ENCODE measurements at places on chromosomes 16 and 17.

DNA sequence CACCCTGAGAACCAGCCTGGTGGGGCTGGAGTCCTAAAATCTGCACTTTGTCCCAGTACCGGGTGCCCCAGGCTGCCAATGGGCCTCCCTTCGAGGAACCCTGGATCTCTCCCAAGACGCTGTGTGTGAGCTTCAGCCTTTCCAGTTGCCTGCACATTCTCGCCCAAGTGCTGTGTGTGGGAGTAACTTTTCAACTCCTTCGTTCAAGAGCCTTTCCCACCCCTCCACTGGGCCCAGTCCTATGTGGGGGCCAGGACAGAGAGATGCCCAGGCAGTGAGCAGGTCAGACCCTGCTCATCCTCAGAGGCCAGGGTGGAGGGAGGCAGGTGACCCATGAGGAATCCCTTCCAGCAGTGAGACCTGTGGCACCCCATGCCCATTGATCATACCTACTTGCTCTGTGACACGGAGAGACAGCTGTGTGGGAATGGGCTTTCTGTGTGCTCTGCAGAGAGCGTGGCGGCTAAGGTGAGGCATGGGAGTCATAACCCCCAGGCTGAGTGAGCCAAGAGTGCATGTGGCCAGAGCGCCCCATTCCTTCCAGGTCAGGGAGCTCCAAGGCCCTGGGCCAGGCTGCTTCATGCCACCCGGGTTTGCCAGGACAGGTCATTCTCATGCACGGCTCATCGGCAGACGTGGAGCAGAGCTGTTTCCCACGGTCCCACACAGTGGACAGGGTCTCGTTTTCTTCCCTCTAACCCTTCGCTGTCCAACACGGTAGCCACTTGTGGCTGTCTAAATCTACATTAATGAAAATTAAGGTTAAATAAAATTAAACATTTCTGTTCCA lies 154.4 kb downstream of the CLEC16A start:
- DNase-seq: no peak

DNA sequence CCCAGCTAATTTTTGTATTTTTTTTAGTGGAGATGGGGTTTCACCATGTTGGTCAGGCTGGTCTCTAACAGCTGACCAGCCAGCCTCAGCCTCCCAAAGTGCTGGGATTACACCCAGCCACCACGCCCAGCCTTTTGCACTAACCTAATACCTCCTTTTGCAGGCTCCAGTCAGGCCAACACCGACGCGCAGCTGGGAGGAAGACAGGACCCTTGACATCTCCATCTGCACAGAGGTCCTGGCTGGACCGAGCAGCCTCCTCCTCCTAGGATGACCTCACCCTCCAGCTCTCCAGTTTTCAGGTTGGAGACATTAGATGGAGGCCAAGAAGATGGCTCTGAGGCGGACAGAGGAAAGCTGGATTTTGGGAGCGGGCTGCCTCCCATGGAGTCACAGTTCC lies 2.0 kb downstream of the TRPV2 start:
- no peak for DNase-seq

DNA sequence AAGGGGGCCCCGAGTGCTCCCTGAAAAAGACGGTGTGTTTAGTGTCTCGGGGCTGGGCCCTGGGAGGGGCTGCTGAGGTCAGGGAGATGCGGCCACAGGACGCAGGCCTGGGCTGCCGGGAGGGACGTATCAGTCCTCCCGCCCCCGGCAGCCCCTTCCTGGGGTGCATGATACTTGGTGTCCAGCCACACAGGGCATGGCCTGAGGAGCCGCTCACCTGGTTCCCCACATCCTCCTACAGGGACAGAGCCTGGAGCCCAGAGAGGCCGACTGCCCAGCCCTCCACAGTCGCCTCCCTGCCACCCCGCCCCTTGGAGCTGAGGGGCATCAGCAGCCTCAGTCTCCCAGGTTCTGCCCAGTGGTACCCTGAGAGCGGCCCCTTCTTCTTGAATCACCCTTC lies 12.0 kb upstream of the DEF8 start:
- no peak for DNase-seq

- peak; percentile 95 for DNase-seq
Observed at GRCh38 chr17:81346090-81346907, 49.0 kb upstream of the BAHCC1 start.

All from OCI-M1 (cell line).